ENCODE measurements at places on chromosomes 1 and 21. TPM values are rescaled to one million over a fixed set of nuclear protein-coding genes. Genes with fewer than 3 reads are reported as not detected.

Gene PTCH2
- total RNA-seq, result 1.3 TPM

Gene PTPN22
- not detected for total RNA-seq

Gene OR6Y1
- total RNA-seq, result not detected

- DNase-seq, result no peak
These were observed 104.0 kb upstream of the RUNX3 start for GRCh38 chr1:25033828-25034705.

Gene KLF17
- total RNA-seq, result not detected

DNA sequence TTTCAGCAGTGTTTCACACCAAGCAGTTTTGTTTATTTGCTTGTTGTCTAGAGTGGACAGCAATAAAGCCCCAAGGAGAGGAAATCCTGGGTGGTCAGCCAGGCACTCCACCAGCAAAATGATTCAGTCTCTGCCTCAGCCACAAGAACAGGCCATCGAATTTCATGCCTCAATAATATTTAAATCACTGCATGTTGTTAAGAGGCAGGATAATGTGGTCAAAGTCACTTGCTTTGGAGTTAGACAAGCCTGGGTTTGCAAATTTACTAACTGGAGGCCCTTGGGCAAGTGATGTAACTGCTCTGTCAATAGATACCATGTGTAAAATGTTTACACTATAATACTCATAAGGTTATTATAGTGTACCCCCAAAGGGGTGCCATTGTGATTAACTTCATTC lies 349.6 kb downstream of the LMO4 start:
- DNase-seq, result no peak

Gene NPR1
- total RNA-seq, result 4.5 TPM

Gene GNG12
- 9.2 TPM for total RNA-seq

DNA sequence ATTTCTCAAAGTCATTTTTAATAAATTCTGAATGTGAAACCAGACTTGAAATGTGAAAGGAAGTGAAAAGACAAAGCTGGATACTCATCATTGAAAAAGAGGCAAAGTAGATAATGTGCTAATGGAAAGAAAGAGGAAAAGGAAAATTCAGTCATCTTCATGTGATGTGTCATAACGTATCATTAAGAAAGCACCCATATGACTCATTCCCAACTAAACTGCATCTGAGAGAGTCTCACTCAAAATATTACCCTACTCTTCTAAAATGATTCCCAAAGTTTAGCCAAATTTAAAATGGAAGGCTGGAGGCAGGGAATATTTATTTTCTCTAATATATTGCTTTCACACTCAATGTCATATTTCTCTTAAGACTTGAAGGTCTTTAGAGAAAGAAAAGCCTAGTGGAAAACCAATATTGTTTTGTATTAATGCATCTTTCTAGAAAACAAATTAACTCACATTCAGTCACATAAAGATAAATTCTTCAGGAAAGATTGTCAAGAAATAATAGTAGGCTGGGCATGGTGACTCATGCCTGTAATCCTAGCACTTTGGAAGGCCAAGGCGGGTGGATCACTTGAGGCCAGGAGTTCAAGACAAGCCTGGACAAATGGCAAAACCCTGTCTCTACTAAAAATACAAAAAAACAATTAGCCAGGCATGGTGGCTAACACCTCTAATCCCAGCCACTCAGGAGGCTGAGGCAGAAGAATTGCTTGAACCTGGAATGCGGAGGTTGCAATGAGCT lies 129.9 kb downstream of the SLC30A10 start:
- no peak for DNase-seq

- DNase-seq, result no peak
These were observed 1.2 kb upstream of the LRRC53 start for GRCh38 chr1:74513411-74514300.

- no peak for DNase-seq
These were observed 45.9 kb downstream of the FAAP20 start for GRCh38 chr1:2148691-2149090.

Gene SORT1
- 46.2 TPM for total RNA-seq

Gene TSNAX
- 45.6 TPM for total RNA-seq

DNA sequence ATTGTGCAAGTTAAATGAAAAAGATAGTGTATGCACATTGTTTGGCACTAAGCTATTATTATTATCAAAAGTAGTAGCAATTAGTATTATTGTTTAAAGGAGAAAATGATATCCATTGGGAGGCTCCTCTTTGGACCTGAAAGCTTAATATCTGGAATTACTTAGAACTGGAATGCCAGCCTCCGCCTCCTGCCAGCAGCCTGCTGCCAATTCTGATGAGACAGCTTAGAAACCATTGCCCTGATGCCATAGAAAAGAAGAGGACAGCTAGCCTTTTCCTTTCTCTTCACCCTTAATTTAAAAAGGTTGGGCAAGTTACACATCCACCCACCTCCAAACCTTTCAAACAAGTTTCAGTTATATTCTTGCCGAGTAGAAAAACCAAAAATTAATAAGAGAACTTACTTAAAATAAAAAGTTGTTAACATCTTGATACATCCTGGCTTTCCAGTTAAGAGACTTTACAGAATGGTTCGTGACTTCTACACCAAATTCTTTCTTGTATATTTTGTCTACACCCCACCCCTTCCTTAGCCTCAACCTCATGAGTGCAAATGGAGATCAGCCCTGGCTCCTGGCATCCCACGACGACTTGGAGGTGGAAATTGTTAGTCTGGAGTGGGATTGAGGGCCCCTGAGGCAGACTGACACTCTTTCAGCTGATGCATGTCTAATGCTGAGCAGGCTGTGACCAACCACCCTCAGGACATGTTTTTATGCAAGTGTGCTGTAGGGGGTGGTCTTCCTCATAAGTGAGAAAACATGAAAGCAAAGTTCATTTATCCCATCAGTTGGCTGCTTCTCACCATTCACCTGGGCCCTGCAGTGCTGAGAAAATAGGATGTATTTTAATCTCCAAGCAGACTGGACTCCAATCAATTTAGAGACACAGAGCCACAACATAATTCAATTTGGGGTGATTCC lies 120.6 kb downstream of the KCNJ15 start:
- no peak for DNase-seq

DNA sequence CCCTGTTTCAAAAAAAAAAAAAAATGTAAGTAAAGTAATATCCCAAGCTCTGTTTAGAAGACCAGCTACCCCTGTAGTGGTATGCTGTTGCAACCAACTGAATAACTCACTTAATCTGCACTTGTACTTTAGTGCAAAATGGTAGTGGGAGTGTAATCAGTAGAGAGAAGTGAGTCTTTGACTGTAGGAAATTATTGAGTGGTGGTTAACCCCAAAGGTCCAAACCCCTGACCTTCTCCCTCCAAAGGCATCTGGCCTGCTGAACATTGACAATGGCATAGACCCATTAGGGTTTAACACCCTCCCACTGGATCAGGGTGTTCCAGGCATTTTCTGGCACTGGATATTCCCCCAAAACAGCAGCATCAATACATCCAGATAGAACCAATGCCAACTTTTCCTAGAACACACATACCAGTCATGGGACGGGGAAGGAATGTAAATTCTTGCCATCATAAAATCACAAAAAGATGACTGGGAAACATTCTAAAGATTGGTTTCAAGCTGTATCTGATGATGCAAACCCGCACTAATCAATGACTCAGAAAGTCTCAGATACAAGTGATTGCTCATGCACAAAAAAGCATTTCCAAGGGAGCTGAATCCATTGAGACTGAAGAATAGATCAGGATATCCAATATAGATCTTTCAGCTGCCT lies 110.3 kb downstream of the MRPL39 start:
- DNase-seq, result no peak

Gene FCRL5
- total RNA-seq, result not detected

GRCh38 chr1:109816175-109816811 lies 52.6 kb upstream of the EPS8L3 start:
- peak; percentile 29 for DNase-seq

- DNase-seq, result peak; percentile 97
These were observed 10.0 kb upstream of the FAAP20 start for GRCh38 chr1:2204415-2205190.

Gene PLA2G2A
- 0.50 TPM for total RNA-seq

GRCh38 chr1:202680586-202681352 lies 29.5 kb downstream of the SYT2 start:
- DNase-seq, result peak; percentile 86

GRCh38 chr1:1094981-1095380 lies 20.9 kb upstream of the RNF223 start:
- no peak for DNase-seq

GRCh38 chr1:201356236-201356635 lies 21.2 kb downstream of the TNNT2 start:
- DNase-seq, result peak; percentile 25

- peak; percentile 73 for DNase-seq
These were observed 94.1 kb downstream of the SIK1 start for GRCh38 chr21:43332861-43333297.

Gene PPP1R8
- 50.6 TPM for total RNA-seq

Gene GRIK1
- not detected for total RNA-seq

DNA sequence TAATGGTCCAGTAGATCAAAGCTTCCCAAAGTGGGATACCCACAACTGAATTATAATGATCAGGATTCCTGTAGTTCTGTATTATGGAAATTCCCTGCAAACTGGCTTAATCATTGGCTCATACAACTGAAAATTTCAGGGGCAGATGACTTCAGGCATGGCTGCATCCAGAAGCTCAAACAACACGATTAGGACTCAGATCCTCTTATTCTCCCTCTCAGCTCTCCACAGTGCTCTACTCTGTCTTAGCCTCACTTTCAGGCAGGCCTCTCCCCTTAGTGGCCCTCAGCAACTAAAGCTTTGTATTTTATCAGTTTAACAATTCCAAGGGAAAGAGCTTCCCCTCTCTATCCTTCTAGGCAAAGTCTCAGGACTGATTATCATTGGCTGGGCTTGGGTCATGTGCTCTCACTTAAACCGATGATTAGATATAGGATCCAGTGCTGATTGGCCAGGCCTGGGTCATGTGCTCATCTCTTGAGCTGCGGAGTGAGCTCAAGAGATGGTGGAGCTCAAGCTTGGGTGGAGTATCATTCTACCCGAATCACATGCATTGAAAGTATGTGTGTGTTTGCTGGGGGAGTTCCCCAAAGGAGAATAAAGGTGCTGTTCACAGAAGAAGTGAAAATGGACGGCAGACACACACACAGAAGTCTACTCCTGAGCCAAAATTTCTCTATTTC lies 57.9 kb upstream of the RUNX3 start:
- no peak for DNase-seq

Gene OLIG2
- total RNA-seq, result 0.59 TPM

Gene KCNJ9
- not detected for total RNA-seq

DNA sequence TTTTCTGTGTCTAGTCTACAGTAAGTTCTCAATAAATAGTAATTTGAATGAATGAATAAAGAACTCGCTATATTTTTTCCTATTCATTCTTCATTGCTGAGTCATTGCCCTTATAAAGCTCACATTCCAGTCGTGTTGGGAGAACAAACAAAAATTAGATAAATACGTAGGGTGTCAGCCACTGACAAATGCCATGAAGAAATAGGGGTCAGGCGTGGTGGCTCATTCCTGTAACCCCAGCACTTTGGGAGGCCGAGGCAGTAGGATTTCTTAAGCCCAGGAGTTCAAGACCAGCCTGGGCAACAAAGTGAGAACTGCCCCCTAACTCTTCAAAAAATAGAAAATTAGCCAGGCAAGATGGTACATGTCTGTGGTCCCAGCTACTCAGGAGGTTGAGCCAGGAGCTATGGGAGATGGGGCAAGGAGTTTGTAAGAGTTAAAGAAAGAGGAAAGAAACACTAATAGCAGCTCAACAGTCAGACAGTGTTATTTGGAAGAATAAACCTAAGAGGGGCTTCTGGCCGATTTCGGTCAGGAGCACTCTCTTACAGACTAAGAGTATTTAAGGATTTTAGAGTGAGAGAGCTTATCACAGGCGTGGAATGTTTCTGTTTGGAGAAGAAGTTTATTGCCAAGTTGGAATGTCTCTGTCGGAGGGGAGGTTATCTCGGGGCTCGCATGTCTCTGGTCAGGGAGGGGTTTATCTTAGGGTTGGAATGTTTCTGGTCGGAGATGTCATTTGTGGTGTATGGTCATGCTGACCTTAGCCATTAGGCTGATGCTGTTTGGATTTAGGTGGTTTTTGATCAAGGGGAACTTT lies 1.8 kb upstream of the CHML start:
- no peak for DNase-seq

GRCh38 chr1:221415651-221416050 lies 326.2 kb downstream of the DUSP10 start:
- DNase-seq, result no peak
